ENCODE measurements at places on chromosomes 13 and 19.

GRCh38 chr13:49315036-49315565 lies 67.4 kb downstream of the CDADC1 start:
- no peak overlapping the region for H3K4me3 ChIP-seq
- peaks cover 4% of the 10 kb centered on the region for H3K4me1 ChIP-seq
- H3K36me3 ChIP-seq = no peaks in the 10 kb centered on the region
- H3K27ac ChIP-seq = no peak overlapping the region
- H3K27me3 ChIP-seq = no peaks in the 10 kb centered on the region

DNA sequence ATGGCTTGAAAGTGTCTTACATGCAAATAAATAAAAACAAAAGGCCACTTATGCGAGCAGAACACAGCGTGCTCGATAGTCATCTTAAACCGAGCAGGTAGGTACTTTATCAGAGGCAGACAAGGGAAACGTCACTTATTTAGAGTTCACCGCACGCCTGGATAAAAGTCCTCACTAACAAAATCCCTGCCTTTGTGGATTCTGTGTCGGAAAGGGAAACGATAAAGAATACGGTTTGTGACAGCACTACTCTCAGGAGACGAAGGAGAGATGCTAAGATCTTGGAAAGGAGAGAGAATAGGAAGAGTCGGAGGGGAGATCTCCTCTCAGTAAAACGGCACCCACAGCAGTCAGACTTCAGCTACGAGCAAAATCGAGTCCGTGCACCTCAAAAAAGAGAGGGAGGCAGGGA lies 581 bp downstream of the RCBTB1 start:
- H3K4me3 ChIP-seq = peak overlapping the region; percentile 73
- peaks cover 3% of the 10 kb centered on the region for H3K36me3 ChIP-seq
- no peaks in the 10 kb centered on the region for H3K27me3 ChIP-seq
- H3K4me1 ChIP-seq = peaks cover 7% of the 10 kb centered on the region
- peak; percentile 23 for DNase-seq

DNA sequence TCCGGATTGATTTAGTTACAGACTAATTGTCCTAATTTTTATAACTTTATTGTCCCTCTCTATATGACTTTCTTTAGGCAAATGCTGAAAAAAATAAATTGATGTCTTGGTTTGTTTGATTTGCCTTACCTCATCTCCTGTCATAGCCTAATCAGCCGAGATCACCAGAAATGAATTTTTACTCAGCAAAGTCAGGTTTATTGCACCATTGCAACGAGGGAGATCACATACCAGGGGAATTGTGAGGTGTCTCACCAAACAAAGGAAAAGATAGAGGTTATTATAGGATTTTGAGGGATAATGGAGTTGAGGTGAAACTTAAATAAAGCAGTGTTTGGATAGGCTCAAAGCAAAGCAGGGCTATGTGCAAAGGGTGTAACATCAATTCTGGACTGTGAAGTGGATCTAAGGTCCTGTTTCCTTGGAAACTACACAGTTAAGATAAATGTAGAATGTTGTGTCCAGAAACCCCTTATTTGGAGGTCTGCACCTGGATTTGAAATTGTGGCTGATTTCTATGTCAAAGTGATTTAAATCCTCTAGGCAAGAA lies 372.6 kb downstream of the OXGR1 start:
- no peak overlapping the region for H3K27ac ChIP-seq
- no peaks in the 10 kb centered on the region for H3K27me3 ChIP-seq
- DNase-seq = no peak
- no peaks in the 10 kb centered on the region for H3K4me1 ChIP-seq
- H3K36me3 ChIP-seq = no peaks in the 10 kb centered on the region
- H3K4me3 ChIP-seq = no peak overlapping the region

GRCh38 chr19:10219678-10220077 lies 11.5 kb downstream of the S1PR2 start:
- no peak overlapping the region for H3K4me3 ChIP-seq
- no peaks in the 10 kb centered on the region for H3K4me1 ChIP-seq
- H3K27me3 ChIP-seq = no peaks in the 10 kb centered on the region
- H3K36me3 ChIP-seq = peaks cover 15% of the 10 kb centered on the region
- DNase-seq = no peak

All from muscle of leg (tissue), 16 donors.